ENCODE measurements at places on chromosomes 5 and 9. TPM values are rescaled to one million over a fixed set of nuclear protein-coding genes. Genes with fewer than 3 reads are reported as not detected.

GRCh38 chr9:36204906-36205547 is 14.3 kb downstream of the CLTA start:
- DNase-seq: peak; percentile 15

- peak; percentile 98 for DNase-seq
Measured at GRCh38 chr5:142324871-142325724, at the start of gene SPRY4. Gene SPRY4, minus strand, starts transcription at chr5:142325021. Its CDS starts 9,913 bp downstream, at chr5:142315108.

DNA sequence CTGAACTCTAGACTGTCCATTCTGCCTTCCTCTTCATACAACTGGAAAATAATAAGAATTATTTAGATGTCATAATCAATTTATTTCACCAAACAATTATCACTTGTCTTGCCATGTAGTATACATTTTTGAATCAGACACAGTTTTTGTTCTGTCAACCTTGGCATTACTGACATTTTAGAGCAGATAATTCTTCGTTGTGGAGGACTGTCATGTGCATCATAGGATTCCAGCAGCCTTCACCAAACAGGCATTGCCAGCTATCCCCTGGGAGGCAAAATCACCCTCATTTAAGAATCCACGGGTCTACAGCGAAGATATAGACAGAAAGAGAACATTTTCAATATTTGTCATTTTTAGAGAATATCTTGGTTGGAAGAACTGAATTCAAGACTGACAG is 293.9 kb downstream of the KDM4C start:
- DNase-seq: no peak

- no peak for DNase-seq
Measured at GRCh38 chr9:13412331-13412730, 132.8 kb upstream of the MPDZ start.

The FUT7 gene
- polyA plus RNA-seq: not detected

Measured in endothelial cell of umbilical vein (primary cell).